ENCODE measurements at places on chromosomes 4 and X.

- no peak for DNase-seq
These were observed 39.1 kb downstream of the NPNT start for GRCh38 chr4:105934386-105934785.

GRCh38 chrX:120213438-120214265 is 37.0 kb upstream of the ZBTB33 start:
- no peak for DNase-seq

- DNase-seq = no peak
These were observed at the start of gene CPXCR1 for GRCh38 chrX:88746925-88747324. Gene CPXCR1 (plus strand): TSS chrX:88747225. CDS start chrX:88753415, 6,190 bp downstream.

- DNase-seq = no peak
These were observed 81.2 kb downstream of the CBR4 start for GRCh38 chr4:168928875-168929274.

GRCh38 chr4:38075370-38076152 is 115.4 kb downstream of the PTTG2 start:
- DNase-seq = no peak

- DNase-seq = no peak
These were observed 126.8 kb downstream of the NFKB1 start for GRCh38 chr4:102627831-102628523.

DNA sequence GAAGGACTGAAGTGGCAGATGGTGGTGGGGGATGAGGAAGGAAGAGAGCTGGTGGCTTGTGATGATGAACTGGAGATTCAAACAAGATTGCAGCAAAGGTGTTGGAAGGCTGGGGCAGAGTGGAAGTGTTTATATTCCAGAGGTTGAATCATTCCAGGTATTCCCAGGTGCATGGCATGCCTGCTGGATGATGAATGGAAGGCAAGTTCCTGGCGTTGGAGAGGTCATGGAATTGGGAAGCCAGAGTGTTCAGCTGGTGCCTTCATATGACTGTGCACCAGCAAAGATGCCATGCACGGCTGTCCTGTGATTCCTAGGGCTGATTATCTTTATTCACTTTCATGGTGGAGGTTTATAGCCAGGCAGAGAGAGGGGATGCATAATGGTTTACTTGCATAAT is 135.8 kb upstream of the PUDP start:
- DNase-seq = no peak

GRCh38 chr4:95544113-95545103 is 4.4 kb downstream of the UNC5C start:
- no peak for DNase-seq

DNA sequence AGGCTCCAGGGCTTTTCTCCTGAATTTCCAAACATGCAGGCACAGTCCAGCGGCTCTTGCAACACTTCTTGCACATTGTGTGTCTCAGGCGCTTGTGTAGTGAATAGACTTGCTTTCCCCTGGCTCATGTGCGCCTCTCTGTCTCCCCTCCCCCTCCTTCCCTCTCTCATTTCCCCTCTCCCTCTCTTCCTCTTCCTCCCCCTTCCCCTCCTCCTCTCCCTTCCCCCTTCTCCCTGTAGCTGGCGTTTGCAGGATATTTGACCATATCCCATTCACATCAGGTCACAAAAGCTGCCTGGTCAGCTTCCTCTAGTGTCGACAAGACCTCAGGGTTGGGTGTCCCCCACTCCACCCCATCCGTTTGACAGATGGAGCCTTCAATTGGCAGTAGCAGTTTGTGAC is 2.4 kb downstream of the CHST7 start:
- DNase-seq = no peak

GRCh38 chr4:89253311-89253710 is 54.3 kb downstream of the GPRIN3 start:
- no peak for DNase-seq

DNA sequence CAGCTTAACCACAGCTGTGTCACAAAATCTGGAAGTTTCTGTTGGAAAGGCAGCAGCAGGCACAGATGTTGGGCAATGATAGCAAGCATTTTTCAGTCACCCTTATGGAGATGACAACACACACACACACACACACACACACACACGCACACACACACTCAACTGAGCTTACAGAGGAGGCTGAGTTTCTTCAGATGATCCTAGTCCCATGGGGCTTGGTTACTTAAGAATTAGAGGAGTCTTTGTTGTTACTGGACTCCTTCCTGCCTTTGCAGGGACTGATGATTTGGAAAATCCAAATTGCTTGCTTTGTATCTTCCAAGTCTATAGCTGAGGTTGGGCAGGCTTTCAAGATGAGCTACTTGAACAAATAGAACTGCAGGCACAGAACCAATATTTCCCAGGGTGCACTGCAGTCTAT is 740.1 kb upstream of the PITX2 start:
- no peak for DNase-seq

DNA sequence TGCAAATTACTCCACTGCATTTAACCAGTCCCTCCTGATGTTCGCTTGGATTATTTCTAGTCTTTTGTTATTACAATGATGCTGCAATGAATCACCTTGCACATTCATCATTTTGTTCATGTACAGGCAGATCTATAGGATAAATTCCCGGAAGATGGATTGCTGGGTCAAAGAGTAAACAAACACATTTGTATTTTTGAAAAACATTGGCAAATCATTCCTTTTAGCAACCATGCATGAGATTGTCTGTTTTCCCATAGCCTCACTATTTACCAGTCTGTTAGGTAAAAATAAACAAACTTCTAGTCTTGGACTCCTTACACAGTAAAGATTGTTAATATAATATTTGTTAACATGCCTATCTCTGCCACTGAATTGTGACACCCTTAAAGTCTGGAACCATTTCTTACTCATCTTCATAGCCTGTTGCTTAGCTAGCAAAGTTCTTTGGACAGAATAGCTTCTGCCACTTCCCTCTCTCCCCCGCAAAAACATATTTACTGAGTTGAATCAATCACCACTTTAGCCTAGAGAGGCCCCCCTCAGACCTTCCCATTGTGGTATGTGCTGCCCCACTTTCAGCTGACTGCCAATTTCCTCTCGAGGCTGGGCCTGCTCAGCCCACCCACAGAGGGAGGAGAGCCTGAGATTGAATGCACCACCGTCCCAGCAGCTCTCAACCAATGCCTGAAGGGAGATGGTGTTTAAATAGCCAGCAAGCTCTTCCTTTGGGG is 108.4 kb upstream of the ATXN3L start:
- no peak for DNase-seq

GRCh38 chrX:129640737-129641136 is 14.0 kb downstream of the APLN start:
- DNase-seq = no peak

- no peak for DNase-seq
These were observed 81.1 kb upstream of the SH3RF1 start for GRCh38 chr4:169351872-169352271.

DNA sequence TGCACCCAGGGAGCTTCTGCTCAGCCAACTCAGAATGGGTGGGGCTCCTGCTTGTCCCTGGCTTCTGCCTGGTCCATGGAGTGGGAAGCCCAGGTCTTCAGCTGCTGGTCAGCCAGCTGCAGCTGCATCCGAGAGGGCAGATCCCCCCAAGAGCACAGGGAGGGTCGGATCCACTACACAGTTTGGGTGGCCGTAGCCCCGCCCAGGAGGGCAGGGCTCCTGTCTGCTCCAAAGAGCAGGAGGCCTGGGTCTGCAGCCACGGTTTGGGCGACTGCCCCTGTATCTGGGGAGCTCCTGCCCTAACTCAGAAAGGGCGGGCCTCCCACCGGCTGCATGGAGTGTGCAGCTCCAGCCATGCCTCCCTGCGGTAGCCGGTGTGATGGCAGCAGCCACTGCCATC is 169.1 kb downstream of the TEX13A start:
- DNase-seq = peak; percentile 40

- no peak for DNase-seq
These were observed 114.0 kb upstream of the INPP4B start for GRCh38 chr4:142960126-142960525.

DNA sequence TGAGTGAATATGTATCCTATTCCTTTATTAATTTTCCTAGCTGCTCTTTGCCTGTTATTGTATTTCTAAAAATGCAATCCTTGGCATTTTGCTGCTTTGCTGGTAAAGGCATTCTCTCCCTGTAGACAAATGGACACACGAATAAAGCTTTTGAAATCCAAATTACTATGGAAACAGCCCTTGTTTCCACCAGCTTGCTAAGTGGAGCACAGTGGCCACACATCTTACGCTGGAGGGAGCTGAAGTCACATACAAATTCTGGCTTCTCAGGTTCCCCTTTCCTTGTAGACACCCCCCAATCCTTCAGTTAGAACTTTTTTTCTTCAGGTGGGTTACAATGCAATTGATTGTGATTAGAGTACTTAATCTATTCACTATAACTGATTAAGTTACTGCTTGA is 66.2 kb downstream of the AGA start:
- DNase-seq = no peak

DNA sequence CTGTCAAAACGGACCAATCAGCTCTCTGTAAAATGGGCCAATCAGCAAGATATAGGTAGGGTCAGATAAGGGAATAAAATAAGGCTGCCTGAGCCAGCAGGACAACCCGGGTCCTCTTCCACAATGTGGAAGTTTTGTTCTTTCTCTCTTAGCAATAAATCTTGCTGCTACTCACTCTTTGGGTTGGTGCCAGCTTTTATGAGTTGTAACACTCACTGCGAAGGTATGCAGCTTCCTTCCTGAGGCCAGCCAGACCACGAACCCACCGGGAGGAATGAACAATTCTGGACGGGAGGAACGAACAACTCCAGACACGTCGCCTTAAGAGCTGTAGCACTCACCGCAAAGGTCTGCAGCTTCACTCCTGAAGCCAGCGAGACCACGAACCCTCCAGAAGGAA is 287.8 kb downstream of the RAPGEF2 start:
- no peak for DNase-seq

DNA sequence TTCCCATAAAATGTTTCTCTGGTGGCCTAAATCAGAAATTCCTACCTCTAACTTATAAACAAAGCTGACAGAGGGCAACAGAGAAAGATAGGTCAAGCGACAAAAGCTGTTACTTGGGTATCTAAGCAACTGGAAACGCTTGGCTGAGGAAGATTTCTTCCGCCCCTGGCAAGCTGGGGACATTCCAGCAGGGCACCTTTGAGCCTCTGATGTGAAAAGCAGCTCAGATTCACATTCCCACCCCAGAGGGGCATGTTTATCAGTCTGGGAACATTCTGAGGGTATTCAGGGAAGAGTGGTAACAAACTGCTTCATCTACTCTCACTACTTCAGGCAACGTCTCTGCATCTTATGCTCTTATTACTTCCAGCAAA is 3.5 kb upstream of the CDS1 start:
- DNase-seq = no peak

GRCh38 chr4:101237773-101238172 is 109.6 kb downstream of the PPP3CA start:
- no peak for DNase-seq

DNA sequence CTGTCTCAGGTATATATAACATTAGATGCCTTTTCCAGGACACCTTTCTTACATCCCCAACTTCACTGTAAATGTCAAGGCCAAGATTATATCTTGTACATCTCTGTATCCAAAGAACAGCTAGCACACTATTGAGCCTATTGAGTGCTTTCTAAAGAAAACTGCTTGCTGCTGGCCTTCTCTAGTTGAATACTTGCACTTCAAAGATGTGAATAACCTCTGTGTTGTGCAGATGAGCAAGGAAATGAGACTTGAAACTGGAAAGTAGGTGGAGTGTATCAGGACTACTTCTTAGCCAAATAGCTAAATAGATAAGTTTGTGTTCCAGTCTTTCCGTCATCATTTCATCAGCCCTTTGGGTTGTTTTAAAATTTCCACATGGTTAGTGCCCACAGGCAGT is 704.4 kb upstream of the AMOT start:
- no peak for DNase-seq

- DNase-seq = no peak
These were observed 92.2 kb downstream of the NHSL2 start for GRCh38 chrX:72002875-72003274.

DNA sequence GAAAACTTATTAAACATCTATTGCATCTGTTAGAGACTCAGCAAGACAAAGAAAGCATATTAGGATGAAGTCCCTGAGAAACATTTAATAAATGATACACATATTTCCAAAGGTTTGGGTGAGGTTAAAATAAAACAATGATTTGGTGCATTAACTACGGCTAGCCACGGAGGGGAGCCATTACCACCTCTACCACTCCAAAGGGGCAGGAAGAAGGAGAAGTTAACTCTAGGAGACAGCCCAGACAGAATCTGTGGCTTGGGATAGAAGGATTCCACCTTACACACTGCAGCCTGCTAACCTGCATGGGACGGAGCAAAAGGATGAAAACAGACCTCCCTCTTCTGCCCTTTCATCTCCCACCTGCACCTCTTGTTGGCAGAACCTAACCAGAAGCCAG is 189.1 kb upstream of the C1QTNF7 start:
- DNase-seq = peak; percentile 83

GRCh38 chrX:70007946-70008345 is 41.8 kb downstream of the AWAT2 start:
- no peak for DNase-seq

DNA sequence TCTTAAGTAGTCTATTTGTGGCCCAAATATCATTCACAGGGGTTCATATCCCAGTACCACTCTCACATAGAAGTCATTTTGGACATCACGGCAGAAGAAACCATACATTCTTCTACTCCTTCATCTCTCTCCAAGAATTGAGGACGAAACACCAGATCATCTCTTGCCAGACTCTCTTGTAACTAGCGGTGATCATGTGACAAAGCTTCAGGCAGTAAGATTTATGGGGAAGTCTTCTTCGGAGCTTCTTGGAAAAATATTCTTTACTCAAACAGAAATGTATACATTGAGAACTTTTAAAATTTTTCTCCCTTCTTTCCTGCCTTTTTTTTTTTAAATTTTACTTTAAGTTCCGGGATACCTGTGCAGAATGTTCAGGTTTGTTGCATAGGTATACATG is 4.7 kb upstream of the TBC1D19 start:
- no peak for DNase-seq

GRCh38 chr4:103098756-103099440 is 736 bp downstream of the BDH2 start:
- no peak for DNase-seq

GRCh38 chr4:99822734-99823133 is 6.1 kb downstream of the DAPP1 start:
- no peak for DNase-seq

- DNase-seq = no peak
These were observed 44.8 kb downstream of the PDS5A start for GRCh38 chr4:39932776-39933402.
